ENCODE measurements at places on chromosomes 1 and 21. TPM values are rescaled to one million over a fixed set of nuclear protein-coding genes. Genes with fewer than 3 reads are reported as not detected.

The KCNK1 gene
- 14.2 TPM for total RNA-seq

DNA sequence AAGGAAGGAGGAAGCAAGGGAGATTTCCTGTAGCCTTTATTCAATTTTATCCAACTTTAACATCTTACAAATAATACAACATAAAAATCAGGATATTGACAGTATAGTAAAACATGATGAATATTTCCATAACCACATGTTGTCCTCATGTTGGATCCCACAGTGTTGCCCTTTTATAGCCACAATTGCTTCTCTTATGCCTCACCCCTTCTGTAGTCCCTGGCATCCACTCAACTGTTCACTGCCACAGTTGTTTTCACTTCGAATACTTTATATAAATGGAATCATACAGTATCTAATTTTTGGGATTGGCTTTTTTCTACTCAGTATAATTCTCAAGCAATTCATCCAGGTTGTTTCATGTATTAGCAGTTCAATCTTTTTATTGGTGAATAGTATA lies 44.8 kb downstream of the SRSF11 start:
- DNase-seq = no peak

The RIPPLY3 gene
- not detected for total RNA-seq

The LAX1 gene
- total RNA-seq = 4.1 TPM

DNA sequence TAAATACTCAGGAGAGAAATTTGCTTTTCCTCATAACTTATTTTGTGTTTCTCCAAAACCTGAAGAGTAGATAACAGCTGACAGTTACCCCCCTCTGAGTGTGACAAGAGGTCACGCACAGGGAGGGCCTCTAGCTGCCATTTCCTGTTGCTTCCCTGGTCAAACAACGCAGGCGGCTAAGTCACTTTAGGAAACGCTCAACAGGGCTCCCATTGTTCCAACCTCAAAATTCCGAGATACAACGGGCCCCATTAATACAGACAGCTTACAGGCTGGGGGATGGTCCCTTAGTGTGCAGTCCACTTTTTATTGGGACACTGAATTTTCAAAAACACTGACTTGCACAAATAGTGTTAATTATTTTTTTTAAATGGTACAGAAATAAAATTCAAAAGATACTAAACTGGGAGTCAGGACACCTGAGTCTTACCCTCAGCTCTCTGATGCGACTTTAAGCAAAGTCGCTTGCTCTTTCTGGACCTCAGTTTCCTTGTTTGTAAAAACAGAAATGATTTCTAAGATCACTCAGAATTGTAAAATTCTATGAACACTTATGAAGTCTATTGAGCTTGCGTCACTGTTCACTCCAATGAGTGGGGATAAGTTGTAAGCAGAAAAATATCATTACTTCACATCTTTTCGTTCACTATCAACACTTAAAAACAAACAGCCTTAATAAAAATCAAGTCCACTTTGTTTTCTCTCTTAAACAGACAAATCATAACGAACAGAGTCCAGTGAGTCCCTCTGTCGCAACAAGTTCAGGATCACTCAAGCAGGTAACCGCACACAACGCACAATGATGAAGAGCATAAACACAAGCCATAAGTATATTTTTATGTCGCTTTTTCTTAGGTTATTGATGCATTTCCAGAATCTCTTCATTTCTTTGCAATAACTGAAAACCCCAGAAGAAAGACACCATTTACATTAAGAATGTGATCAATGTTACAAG lies 13.5 kb downstream of the LZIC start:
- no peak for DNase-seq

- DNase-seq = peak; percentile 48
Observed at GRCh38 chr1:25590096-25590824, 26.3 kb upstream of the MAN1C1 start.

The RNU1-3 gene
- total RNA-seq = under 0.01 TPM

The GNB1 gene
- 60.9 TPM for total RNA-seq

The CLCNKB gene
- total RNA-seq = not detected

The OR2T2 gene
- not detected for total RNA-seq

DNA sequence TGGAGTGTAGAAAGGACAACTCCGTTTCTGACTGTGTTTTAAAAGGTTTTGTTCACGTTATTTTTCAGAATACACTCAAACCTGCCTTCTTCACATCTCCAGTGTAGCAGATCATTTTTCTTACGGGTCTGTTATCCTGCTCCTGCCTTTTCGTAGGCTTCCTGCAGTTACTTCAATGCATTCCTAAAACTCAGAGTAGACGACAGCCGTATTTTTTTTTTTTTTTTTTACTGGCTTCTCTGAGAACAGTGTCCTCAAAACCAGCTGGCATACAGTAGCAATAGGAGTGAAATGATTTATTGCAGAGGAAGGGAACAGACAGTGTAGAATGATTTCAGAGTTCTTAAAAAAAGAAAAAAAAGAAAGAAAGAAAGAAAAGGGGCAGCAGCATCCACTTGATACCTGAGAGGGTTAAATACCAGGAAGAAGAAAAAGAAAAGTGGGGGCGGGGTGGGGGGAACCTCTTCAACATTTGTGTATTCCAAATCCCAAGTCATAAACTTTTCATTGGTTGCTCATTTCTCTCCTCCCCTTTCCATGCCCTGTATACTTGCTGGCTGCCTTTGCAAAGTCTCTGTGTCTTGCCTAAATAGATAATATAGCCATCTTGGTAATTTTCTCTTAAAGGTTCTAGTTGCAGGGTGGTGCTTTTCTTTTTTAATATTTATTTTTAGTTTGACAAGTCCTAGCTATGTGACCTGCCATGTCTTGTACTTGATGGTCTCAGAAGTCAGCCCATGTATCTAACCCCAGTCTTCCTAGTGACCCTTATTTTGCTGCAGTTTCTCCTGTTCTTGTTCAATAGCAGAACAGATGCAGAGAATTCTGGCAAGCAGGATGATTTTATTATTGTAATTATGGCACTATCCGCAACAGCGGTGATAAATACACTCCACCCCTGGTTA lies 2.8 kb downstream of the TGFB2 start:
- DNase-seq = peak; percentile 94

DNA sequence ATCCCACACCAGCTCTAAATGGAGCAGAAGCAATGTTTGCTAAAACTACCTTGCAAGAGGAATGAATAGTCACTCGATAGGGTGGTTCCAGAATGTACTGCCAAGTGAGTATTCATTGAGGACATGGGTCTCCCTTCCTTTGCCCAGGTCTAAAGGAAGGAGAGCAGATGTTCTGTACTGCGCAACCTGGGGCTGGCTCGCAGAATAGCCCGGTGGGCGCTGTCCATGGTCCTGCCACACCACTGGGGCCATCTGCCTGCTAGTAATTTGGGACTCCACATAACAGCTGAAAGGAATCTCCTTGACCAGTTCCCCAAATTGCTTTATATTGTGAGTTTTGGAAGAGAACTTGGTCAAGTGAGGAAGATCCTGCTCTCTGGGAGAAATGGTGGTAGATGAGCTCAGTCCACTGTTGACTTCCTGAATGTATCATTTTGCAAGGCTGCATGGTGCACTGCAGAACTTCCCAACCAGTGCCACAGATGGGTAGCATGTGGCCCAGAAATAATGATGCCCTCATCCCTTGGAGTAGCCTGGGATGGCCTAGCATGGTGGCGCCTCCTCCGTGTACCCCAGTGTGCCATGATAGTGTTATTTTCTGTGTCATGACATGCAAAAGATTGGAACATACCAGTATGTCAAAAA lies 5.7 kb downstream of the SLC6A17 start:
- peak; percentile 71 for DNase-seq

GRCh38 chr1:91827087-91827458 lies 58.9 kb downstream of the TGFBR3 start:
- DNase-seq = peak; percentile 89

DNA sequence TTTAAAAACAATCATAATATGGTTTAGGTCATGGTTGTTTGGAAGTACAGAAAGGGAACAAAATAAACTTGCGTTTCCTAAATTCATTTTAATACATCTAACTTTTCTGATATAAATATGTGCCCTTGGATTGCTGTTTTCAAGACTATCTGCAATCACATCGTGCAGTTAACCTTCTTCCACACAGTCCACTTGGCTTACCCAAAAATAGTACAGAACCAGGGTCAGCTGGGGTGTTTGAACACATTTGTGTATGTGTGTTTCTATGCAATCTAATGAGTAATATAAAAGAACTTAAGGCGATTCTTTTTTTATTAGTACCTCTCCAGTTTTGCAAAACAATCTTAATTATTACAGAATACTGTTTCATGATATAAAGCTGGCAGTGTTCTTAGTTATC lies 19.9 kb downstream of the SAMSN1 start:
- DNase-seq = no peak

DNA sequence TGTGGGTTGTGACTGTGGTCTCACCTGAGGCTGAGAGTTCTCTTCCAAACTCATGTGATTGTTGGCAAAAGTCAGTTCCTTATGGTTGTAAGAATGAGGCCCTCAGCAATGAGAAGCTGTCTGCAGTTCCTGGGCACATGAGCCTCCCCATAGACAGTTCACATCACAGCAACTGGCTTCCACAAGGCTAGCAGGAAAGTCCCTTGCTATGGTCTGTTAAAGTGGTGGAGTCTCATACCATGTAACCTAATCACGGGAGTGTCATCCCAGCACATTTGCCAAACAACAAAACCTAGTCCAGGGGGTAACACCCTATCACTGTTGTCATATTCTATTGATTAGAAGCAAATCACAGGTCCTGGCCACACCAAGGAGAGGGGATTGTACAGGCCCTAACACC lies 163.8 kb downstream of the BACH1 start:
- DNase-seq = no peak

DNA sequence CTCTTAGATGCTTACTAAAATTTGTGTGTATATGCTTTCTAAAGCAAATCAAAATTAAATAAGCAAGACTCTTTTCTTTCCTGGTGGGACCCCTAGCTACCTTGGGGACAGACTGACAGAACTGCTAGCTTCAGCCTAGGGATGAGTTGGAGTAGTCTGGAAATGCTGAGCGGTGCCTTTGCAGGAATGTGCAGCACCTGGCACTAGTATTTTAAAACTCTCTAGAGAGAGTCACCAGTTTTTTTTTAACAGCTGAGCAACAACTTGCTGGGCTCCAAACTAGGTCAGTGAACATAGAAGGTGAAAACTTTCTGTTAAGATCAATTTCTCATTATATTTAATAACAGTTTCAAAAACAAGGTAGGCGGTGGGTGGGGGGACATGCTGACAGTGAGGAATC lies 56.8 kb downstream of the NUF2 start:
- DNase-seq = no peak

The S100A1 gene
- total RNA-seq = 0.24 TPM

The PTPN14 gene
- 42.4 TPM for total RNA-seq

The NGF gene
- 2.4 TPM for total RNA-seq

The GJB3 gene
- 6.3 TPM for total RNA-seq

DNA sequence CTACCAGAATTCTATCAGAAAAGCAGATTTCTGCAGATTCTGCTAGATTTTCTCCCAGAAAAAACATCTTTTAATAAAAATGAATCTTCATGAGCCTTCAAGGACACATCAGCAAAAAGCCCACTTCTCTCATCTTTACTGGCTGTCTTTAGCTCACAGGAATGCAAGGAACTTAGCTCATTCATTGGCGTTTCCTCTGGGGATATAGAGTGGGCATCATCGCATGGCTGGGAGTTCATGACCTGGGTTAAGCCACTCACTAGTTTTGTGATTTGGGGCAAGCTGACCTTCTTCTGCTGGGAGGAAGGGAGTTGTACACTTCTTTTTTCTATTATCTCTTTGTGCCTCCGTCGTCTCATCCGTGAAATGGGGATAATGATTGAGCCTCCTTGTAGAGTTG lies 149.7 kb downstream of the KAZN start:
- no peak for DNase-seq

DNA sequence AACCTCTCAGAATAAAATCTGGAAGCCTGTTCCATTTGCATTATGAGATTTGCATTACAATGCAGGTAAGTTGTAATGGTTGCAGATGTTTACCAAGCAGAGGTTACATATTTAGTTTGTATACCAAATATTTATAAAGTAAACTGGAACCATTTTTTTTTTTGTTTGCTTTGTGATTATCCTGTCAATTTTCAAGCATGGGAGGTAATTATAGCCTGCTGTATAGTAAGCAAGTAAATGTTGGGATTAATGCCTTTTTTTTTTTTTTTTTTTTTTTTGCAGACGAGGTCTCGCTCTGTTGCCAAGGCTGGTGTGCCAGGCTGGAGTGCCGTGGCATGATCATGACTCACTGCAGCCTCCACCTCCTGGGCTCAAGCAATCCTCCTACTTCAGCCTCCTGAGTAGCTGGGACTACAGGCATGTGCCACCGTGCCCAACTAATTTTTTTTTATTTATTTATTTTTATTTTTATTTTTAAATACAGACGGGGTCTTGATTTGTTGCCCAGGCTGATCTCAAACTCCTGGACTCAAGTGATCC lies 21.0 kb downstream of the NFYC start:
- no peak for DNase-seq

GRCh38 chr1:7247158-7247557 lies 461.9 kb downstream of the CAMTA1 start:
- DNase-seq = no peak

The OR2M2 gene
- total RNA-seq = 4.8 TPM

The GUCA2A gene
- total RNA-seq = not detected

- no peak for DNase-seq
Observed at GRCh38 chr21:34857874-34858273, 189.1 kb downstream of the CLIC6 start.

DNA sequence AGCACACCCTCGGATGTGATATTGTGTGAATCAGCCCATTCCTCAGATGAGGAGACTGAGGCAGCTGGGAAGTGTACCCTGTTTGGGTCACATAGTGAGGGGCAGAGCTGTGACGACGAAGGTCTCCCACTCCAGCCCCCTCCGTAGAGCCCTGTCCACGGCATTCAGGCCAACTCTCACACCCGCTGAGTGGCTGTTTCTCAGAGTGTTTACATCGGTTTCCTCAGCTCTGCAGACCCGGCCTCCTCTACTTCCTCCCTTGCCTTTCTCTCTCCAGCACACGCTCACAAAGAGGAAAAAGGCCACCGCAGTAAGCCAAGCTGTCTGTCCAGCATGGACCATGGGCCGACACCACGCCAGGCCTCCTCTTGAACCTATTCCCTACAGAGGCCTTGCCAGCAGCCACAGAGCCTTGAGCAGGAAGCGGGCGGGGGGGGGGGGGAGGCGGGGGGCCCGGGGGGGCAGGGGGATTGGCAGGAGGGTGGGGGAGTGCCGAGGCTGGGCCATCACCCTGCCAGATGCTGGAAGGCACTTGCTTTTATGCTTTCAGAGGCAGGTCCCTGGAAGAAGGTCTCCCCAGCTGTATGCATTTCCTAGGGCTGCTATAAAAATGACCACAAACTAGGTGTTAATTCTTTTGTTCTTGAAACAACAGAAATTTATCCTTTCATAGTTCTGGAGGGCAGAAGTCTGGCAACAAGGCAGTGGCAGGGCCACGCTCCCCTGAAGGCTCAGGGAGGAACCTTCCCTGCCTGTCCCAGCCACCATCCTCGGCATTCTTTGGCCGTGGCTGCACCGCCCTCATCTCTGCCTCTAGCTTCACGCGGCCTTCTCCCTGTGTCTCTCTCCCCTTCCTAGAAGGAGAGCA lies 178.4 kb downstream of the PSMG1 start:
- DNase-seq = peak; percentile 76

GRCh38 chr1:13922466-13923110 lies 222.6 kb downstream of the PRDM2 start:
- no peak for DNase-seq

- no peak for DNase-seq
Observed at GRCh38 chr1:116453906-116454305, 80.9 kb downstream of the ATP1A1 start.

All from umbilical cord (tissue), 2 donors.